ENCODE measurements at places on chromosomes 7 and 10. TPM values are rescaled to one million over a fixed set of nuclear protein-coding genes. Genes with fewer than 3 reads are reported as not detected.

Gene CACNA2D1
- 46.1 TPM for total RNA-seq

DNA sequence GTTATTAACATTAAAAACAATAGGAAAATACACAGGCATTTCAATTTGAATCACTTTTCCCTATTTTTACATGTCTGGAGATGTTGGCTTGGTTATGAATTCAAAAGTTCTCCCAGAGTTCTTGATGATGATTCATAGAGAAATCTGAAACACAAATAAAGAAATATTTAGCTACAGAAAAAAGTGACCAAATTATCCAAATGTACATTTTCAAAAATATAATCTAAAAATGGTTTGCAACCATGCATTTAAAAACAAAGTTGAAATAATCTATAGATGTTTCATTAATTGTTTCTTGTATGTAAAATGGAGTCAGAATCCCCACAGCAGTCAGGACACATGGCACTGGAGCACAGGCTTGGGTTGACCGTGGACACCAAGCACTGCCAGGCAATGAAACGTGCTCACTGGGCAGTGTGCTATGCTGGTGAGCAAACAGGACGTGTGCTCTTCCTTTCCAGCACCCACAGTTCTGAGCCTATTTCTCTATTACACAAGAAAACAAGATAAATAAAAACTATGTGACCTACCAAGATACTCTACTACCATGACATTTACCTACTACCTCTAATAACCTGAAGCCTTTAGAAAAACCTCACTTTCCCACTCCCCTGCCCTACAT is 44.1 kb upstream of the PTPRN2 start:
- DNase-seq = no peak

Gene PIP
- total RNA-seq = not detected

DNA sequence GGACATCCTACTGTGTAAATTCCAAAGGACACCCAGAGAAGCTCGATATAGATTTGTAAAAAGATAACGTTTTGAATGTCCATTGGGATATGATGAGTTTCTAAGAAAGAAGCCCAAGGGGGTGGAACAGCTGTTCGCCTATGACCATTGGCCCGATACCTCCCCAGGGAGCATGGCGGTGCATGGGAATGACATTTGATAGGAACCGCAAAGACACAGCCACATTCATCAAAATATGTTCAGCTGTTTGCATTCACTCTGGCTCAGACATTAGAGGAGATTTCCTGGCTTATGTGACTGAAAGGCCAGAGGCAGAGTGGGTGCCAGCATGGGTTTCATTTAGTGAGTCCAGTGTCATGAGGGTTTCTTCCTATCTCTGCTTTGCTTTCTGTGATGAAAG is 56.0 kb upstream of the BAIAP2L1 start:
- no peak for DNase-seq

Gene ACHE
- total RNA-seq = 0.73 TPM

- DNase-seq = no peak
Measured at GRCh38 chr10:66058594-66058993, 867.2 kb upstream of the LRRTM3 start.

DNA sequence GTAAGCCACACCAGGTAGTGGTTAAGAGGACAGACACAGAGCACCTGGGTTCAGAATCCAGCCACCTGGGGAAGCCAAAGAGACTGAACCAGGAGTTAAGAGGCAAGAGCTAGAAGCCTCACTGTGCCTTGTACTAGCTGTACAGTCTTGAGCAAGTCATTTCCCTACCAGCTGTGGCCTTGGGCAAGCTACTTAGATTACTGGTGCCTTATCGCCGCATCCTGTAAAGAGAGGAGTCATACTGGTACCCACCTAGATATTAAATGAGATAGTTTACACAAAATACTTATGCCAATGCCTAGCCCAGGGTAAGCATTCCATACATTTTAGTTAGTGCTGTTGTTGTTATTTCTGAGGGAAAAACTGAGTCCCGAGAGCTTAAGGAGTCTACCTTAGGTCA is 47.7 kb downstream of the HABP2 start:
- no peak for DNase-seq

- DNase-seq = no peak
Measured at GRCh38 chr10:36564433-36564832, 561.0 kb upstream of the ANKRD30A start.

All from Right ventricle myocardium inferior (tissue), 1 donor.